ENCODE measurements at places on chromosomes 11 and 22.

DNA sequence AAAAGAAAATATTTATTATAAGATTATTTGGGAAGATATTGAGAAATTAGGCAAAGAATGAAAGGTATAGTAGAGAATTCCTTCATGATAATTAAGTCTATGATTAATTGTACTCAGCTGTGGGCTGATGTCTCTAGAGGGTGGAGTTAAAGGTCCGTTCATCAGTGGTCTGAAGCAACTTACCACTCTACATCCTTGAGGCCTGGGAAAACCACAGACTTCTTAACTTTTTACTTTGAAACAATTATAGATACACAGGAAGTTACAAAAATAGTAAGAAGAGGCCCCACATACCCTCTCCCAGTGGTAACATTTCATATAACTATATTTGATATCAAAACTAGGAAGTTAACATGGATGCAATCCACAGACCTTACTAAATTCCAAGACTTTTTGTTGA, 167.0 kb upstream of the NECTIN1 start:
- no peak for DNase-seq

- no peak for DNase-seq
Observed at GRCh38 chr11:4662876-4663275, 19.1 kb downstream of the OR51E1 start.

DNA sequence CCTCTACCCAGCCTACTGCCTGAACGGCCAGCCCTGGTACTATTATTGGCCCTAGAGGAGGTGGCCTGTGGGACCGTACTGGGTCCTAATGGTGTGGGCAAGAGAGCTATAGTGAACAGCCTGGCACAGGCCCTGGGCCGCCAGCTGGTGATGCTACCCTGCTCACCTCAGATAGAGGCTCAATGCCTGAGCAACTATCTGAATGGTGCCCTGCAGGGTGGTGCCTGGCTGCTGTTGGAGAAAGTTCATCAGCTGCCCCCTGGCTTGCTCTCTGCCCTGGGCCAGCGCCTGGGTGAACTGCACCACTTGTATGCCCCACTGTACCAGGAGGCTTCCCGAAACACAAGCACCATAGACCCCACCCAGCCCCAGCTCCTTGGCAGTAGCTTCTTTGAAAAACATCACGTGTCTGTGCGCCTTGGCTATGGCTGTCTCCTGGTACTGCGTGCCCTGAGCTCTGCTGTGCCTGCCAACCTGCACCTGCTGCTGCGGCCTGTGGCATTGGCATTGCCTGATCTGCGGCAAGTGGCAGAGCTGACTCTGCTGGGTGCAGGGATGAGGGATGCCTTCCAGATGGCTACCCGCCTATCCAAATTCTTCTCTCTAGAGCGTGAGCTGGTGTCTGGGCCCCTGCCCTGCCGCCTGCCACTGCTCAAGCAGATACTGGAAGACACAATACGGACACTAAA, 49.0 kb downstream of the DNHD1 start:
- no peak for DNase-seq

DNA sequence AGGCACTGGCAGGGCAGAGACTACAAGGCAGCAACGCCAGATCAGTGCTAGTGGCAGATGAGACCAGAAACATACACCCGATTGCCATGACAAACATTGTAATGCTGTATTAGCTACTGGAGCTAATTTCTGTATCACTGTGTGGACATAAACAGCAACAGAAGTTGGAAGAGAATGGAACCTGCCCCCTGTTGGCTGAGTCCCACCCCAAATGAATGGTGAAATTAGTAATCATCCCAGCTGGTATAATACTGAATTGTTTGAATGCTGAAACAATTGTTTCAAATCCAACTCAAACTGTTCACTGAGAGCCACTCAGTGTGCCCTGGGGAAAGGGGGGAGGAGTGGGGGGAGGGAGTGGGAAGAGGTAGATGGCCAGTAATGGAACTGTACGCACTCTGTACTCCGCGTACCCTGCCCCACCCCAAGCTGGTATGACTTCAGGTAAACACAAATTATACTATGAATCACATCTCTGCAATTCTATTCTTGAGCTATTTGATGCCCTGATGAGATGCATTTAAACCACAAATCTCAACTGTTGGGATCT, 11.2 kb upstream of the BIRC3 start:
- DNase-seq, result no peak

- no peak for DNase-seq
Observed at GRCh38 chr11:65662247-65662798, 393 bp downstream of the RELA start.

DNA sequence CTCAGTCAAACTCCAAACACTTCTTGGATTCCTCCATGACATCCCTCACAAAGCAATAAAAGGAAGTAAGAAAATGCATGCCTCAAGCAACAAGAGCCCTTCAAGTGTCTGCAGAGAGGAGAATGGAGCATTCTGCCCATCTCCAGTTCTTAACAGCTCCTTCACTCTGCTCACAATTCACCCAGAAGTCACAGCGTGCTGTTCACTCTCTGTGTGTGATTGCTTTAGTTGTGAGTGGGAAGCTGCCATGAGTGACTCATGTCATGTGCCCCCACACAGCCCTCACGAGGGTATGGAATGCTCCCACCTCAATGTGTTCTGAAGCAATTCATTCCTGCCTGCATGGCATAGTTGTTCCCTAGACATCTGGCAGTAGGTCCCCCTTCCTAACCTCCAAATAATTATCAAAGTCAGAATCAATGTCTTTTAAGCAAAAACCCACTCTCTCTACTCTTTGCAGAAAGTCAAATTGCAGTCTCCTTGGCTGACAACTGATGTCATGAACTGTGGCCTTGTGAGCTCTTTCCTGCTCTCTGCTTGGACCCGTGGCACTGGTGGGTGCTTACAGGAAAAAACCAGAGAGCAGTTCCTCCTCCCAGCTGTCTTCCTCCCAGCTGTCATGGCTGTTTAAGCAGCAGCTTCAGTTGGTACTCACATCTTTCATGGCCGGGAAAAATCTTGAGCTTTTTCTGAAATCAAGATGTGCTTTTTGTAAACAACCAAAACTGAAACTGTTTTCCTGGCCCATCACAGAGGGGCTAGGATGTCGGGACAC, 112.1 kb upstream of the SPON1 start:
- DNase-seq, result no peak

DNA sequence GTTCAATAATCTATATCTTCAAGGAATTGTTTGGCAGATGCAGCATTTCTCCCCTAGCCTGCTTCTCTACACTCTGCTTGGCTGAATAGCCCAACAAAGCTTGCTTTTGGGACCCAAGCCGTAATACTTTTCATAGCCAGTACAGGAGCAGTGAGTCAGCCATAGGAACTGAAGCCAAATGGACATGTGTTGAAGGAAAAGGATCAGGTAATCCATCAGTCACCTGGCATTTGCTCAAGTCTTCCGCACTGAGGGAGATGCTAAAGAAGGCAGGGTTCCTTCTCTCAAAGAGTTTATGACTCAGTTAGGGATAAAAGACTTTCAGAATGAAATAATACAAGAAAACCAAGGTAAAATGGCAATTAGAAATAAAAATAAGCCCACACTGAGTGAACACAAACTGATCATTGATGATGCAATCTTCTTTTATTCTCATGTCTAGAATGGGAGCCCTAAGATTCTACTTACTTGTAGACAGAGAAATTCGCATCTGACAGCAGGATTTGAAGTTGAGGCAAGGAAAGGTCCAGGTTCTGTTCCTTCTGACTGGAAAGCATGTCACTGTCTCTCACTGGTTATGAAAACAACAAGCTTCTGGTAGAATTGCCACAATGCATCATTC, 13.2 kb downstream of the C11orf87 start:
- DNase-seq, result no peak

DNA sequence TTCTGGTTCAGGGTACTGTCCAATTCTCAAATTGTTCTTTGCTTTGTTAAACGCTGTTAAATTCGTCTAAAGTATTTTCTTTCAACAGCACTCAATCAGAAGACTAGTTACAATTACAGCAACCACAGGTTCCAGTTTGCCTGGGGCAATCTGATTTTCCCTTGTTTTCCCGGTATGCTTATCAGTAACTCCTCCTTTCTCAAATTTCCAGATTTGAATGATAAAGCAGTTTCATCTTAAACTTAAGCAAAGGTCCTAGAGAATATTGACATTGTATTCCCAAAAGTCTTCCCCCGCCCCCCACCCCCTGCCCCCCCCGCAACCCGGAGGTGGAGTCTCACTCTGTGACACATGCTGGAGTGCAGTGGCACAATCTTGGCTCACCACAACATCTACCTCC, 10.5 kb upstream of the USP28 start:
- no peak for DNase-seq

GRCh38 chr11:121554552-121554951, 101.8 kb upstream of the SORL1-AS1 start:
- no peak for DNase-seq

- no peak for DNase-seq
Observed at GRCh38 chr11:106425819-106426218, 348.4 kb downstream of the AASDHPPT start.

DNA sequence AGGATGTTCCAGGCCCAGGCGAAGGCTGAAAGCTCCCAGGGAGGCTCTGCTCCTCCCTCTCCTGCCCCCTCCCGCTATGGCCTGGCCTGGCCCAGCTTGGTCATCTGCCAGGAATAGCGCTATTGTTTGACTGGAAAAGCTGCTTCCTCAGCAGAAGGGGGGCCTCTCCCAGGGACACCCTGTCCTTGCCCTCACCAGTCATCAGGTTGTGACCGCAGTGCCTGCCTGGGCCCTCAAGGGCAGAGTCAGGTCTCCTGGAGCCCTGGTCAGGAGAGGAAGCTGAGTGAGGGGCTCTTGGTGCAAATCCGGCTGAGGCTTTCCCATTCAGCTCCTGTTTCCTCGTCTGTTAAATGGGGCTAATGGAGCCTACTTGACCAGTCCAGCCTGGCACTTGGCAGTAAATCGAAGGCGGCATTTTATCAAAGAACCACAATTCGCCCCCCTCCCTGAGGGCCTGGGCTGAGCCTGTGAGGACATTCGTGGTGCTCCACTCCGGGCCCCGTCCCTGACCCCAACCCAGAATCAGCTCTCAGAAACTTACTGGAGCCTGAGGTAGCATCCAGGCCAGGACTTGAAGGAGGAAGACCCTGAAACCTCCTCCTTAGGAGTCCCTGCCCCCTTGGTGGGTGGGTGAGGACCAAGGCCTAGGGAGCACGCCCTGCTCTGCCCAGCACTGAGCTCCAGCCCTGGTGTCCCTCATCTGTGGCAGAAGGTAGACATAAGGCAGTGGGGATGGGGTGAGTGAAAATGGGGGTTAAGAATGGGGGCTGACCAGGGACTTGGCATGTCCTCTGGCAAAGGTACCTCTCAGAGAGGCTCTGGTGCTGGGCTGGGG, 2.0 kb upstream of the CASTOR1 start:
- DNase-seq, result no peak

- no peak for DNase-seq
Observed at GRCh38 chr11:128696941-128697340, 3.1 kb downstream of the FLI1 start.

GRCh38 chr11:117189191-117189940, 9.8 kb upstream of the TAGLN start:
- no peak for DNase-seq

DNA sequence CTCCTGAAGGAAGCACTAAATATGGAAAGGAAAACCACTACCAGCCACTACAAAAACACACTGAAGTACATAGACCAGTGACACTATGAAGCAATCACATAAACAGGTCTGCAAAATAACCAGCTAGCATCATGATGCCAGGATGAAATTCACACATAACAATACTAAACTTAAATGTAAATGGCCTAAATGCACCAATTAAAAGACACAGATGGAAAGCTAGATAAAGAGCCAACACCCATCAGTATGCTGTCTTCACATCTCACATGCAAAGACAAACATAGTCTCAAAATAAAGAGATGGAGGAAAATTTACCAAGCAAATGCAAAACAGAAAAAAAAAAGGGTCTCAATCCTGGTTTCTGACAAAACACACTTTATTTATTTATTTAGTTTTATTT, 171.7 kb downstream of the TTC28 start:
- DNase-seq, result no peak

GRCh38 chr22:44050766-44051355, 26.8 kb downstream of the PARVB start:
- no peak for DNase-seq

- DNase-seq, result no peak
Observed at GRCh38 chr11:7014118-7014517, 6.0 kb downstream of the ZNF214 start.
